Stimulated activated CD4-positive, alpha-beta T cell treated with anti-CD3 and anti-CD28 coated beads, TNF-alpha, amount 100 ng/mL, for 4 hours (primary cell): ENCODE measurements at places on chromosomes 12 and 14.

GRCh38 chr12:125512541-125513298 lies 447.5 kb downstream of the AACS start:
- no peak for DNase-seq

- DNase-seq = no peak
Measured at GRCh38 chr14:85475113-85475512, 54.8 kb upstream of the FLRT2 start.

DNA sequence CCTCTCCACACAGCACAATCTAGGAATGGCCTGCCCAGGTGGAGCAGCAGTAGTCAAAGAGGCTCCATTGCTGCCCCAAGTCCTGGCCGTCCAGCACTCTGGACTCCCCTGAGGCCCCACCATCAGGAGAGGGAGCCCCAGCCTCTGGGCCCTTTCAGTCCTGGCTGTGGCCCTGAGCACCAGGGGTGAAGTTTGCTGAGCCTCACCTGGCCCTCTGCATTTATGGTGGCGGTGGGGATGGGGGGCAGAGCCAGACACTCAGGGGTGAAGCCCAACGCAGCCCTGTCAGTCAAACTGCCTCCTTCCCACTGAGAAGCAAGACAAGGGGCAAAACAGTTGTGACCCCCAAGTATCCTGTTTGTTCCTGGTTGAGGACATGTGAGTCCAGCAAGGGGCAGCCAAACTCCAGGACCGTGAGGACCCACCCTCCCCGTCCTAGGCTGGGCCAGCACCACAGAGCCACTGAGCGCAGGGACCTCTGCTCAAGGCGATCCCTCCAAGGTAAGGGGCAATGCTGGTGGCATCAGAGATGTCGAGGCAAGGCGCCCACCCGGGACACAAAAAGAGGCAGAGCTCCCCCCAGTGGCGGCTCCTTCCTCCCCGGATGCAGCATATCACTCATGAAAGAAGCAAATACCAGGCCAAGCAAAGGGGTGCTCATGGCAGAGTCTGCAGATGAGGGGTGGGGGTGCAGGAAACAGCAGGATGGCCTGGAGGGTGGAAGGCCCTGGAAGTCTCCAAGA lies 4.8 kb upstream of the AMN start:
- peak; percentile 34 for DNase-seq

DNA sequence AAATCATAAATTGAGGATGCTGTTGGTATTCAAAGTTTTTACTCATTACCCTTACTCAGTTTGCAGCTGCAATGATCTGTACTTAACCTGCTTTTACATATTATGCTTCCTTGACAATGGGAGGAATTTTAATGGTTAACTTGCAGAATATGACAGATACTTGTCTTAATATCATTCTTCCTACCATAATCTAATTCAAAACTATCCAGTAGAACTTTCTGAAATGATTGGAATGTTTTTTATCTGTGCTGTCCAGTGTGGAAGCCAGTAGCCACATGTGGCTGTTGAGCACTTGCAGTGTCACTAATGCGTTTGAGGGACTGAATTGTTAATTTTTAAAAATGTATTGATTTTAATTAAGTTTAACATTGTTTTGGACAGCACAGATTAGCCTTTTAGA lies 23.5 kb downstream of the FGFR1OP2 start:
- DNase-seq = no peak

DNA sequence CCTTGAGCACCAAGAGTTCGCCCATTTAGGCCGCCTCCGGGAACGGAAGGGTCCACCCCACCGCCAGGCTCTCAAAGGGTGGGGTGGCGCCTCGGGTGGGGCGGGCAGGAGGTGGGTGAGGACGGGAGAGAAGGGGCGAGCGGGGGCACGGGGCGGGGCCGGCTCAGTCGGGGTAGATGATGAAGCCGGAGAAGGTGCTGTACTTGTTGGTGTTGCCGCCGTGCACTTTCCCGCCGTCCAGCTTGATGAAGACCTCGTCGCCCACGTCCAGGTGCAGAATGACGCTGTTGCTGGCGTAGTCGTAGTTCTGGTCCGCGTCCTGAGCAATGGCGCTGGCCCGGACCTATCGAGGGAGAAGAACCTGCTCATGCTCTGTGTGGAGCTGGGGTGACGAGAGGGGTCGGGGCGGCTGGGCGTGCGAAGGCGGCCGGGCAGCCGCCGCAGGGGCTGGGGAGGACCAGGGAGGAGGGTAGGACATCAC lies 4.1 kb downstream of the C1QL4 start:
- DNase-seq = no peak

DNA sequence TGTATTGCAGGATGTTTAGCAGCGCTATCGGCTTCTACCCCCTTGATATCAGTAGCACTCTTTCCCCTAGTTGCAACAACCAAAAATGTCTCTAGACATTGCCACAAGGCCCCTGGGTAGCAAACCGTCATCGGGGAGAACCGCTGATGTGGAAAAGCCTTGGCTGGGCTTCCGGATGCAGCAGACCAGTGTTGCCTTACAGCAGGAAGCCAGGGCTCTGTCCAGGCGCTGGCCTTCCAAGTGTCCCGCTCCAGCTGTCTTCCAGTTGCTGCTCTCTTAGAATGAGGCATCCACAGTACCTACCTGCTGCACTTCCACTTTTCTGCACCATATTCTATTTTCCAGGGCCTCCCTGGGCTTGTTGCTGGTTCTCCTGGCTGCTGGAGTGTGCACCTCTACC lies 22.6 kb upstream of the SLC10A1 start:
- DNase-seq = no peak

DNA sequence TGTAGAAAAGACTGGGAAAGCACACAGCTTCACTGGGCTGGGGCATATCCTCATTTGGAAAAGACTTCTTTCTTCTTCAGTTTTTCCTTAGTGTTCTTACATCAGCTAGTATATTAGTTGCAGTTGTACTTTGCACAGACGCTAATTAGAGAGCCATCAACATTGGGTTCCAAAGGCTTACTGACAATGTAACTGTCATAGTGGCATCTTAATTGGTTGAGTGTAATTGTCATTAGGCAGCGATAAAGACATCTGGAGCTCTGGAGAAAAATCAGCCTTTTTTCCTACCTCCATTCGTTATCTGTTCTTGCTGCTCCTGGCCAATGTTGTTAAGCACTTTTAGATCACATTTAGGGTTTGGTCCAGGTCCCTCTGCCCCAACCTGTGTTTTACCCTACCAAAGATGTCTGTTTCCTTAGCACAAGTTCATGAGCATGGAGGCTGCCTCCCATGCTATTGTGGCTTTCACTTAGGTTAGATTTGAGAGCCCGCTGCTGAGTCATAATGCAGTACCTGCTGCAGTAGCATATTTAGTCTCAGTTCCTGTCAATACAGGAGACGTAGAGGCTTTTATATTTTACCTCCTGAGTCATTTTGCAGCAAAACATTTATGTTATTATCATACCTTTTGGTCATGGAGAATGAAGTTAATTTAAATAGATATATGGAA lies 49.2 kb downstream of the FBXW8 start:
- DNase-seq = no peak

DNA sequence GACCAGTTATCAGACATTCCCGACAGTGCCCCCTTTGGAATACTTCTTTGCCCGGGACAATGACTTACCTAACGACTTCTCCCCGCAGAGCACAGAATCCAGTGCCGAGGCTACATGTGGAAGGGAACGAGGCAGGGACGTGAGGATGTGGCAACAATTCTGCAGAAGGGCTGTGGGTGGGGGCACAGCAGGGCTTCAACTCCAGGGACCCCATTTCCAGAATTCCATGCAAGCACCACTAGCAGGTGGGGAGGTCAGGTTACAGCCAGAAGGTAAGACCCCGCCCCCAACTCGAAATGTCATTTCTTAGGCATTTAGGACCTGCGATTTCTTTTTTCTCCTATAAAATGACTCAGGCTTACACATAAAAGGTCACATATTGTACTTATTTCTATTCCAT lies 207.9 kb downstream of the TMEM132C start:
- DNase-seq = no peak
